ENCODE measurements at places on chromosomes 2 and 18.

- DNase-seq = no peak
Measured at GRCh38 chr2:241254904-241255351, 60.5 kb downstream of the HDLBP start.

DNA sequence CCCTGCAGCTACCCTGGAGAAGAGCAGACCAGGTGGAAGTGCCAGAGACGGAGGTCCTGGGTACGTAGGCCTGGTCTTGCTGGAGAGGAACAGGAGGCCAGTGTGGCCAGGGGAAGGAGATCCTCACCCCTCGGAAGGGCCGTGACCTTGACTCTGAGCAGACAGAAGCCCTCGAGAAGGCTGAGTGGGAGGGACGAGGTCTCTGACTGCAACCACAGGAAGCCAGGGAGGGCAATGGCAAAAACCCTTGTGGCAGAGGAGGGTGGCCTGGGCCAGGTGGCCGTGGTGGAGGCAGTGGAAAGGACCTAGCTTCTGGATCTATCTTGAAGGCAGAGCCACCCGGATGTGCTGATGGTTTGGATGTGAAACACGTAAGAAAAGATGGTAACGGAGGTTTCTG, 28.1 kb downstream of the THAP4 start:
- no peak for DNase-seq

- no peak for DNase-seq
Measured at GRCh38 chr2:163558251-163559021, 177.4 kb downstream of the FIGN start.

DNA sequence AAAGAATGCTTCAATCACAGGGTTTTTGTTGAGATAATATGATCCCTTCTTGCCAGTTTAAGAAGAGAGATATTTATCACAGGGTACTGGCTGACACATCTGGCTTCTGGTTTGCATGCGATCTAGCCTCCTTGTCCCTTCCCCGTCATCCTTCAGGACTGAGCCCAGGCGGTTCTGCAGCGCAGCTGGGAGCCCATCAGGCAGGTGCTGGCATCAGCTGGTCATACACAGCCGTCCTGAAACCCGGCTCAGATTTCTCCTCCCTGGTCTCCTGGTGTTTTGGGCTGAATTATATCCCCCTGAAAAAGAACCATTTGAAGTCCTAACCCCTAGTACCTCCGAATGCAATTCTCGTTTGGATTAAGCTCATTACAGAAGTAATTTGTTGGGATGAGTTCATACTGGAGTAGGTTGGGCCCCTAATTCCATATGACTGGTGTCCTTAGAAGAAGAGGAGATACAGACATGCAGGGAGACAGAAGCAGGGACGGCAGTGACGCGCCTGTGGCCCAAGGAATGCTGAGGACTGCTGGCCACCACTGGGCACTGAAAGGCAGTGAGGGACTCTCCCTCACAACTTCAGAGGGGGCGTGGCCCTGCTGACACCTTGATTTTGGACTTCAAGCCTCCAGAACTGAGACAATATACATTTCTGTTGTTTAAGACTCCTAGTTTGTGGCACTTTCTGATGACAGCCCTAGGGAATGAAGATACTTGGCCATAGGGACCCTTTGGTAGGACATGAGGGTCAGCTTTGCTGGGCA, 83.9 kb upstream of the ODC1 start:
- no peak for DNase-seq

DNA sequence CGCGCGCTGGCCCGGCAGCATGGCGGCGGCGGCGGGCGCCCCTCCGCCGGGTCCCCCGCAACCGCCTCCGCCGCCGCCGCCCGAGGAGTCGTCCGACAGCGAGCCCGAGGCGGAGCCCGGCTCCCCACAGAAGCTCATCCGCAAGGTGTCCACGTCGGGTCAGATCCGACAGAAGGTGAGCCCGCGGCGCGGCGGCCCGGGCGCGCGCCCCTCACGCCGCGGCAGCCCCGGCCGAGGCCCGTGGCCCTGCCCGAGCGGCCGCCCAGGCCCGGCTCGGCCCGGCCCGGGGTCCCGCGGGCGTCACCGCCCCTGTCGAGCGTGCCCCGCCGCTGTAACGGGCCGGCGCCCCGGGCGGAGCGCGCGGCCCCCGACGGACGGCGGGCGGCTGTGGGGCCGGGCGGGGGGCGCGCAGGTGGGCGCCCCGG, 218 bp downstream of the DGKD start:
- no peak for DNase-seq

DNA sequence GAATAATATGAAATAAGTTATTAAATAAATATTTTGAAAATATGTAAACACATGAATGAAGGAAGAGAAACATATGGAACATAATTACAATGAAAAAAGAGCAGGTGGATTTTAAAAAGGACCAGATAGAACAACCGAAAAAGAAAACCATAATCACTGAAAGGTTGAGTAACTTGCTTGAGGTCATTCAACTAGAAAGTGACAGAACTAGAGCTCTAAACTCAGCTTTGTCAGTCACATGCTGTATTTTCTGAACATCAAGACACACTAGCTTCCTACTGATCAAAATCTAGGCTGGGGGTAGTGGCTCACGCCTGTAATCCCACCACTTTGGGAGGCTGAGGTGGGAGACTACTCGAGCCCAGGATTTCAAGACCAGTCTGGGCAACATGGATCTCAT, 30.0 kb upstream of the ITGAV start:
- DNase-seq = no peak

DNA sequence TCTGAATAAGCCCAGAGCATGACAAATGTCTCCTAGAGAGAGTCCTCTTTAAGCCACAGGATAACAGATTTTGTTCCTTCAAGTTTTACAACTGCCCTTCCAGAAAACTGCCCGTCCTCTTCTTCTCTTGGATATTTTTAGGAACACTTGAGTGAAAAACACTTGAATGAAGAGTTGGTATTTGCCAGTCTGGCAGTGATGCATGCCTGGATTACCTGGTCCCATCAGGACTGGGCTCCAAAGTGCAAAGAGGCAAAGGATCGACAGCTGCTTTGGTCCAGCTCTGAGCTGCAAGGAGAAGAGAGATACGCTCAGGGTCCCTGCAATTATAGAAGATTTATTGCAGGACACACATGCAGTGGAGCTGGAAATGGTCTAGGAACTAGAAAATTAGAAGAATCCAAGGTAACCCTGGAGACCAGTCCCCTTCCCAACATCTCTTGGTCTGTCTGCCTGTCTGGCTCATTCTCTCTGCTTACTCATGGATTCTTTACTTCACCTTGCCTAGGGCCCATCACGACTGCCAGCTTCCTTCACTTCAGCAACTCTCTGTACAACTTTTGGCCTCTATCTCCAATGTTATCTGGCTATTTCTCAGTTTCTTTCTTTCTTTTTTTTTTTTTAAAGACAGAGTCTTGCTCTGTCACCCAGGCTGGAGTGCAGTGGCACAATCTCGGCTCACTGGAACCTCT, 112.1 kb upstream of the SIX2 start:
- DNase-seq = no peak

GRCh38 chr2:71783215-71783614, 329.9 kb downstream of the DYSF start:
- DNase-seq = no peak

DNA sequence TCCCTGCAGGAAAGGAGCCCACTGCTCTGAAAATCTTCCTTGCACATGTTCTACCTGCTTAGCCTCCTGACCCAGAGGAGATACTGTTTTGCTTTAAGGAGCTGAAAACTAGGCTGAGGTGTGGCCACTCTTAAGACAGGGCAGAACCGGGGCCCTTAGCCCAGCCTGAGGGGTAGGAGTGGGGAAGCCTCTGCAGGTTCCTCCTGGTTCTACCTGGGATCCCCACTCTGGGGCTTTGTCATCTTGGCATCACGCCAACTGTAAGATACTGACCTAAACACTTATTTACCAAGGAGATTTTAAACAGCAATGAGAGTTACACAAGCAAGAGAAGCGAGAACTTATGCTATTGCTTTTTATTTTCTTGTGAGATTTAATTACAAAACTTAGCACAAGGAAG, 86.9 kb downstream of the KCTD1 start:
- no peak for DNase-seq

GRCh38 chr2:225814554-225814953, 415.0 kb downstream of the NYAP2 start:
- DNase-seq = no peak

DNA sequence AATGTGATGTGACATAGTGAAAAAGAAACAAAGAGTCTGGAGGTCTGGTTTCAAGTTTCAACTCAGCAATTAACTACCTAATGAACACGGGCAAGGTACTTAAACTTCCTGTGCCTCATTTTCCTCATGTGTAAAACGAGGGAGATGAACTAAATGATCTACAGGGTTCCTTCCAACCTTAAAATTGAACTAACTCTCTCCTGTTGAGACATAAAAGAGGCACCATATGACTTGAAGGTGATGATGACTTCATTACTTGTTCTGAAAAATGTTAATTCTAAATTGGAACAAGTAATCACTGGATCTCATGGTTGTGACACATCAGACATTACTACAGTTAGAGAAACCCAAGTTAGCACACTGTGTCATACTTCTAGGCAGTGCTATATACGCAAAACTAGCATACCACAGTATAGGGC, 8.9 kb upstream of the REL start:
- no peak for DNase-seq

DNA sequence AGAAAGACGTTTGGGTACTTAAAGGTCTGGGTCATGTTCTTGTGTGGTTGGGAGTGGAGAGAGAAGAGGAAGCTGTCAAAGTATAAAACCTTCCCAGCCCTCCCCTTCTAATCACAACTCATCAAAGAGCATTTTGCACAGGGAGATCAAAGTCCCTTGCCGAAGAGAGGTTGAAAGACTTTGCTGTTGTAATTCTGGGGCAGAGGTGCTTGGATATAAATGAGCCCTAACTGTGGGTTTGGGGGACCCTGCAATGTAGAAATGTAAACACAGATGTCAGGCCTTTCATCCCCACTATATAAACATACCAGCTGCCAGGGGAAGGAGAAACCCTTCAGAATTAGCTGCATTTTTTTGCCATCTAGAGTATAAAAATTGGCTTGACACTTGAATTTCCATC, 182.1 kb downstream of the ETAA1 start:
- no peak for DNase-seq

- DNase-seq = no peak
Measured at GRCh38 chr2:226087505-226088365, 688.2 kb downstream of the NYAP2 start.

DNA sequence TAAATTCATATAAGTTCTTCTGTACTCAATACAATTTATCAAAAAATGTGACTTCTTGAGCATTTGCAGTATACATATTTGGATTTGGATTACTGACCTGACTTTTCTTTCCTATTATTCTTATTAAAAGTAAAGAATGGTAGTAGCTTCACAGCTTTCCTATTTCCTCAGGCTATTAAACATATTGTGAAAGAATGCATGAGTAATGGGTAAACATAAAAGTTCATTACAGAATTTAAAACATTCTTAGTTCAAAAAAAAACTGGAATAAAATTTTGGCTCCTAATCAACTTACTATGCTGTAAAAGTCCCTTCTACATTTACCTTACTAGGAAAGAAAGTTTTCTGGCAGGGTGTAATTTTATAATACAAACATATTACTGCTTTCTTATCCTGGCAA, 27.3 kb upstream of the C2orf66 start:
- DNase-seq = no peak

DNA sequence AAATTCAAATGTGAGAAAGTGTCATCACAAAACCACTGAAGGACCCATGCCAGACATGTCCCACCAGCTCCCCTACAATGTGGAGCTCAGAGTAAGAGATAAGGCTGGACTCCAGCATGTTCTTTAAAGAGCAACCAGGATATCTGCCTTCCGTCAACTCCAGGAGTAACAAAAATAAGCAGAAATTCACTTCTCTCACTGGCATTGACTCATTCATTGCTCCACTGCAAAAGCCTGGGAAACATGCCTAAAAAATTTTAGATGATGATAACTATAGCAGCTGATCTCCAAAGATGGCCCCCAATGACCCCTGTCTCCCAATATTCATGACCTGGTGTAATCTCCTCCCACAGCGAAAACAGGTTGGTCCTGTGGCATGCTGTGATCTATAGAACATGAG, 314.5 kb downstream of the NCKAP5 start:
- DNase-seq = no peak

GRCh38 chr2:68743531-68743930, 8.9 kb downstream of the ARHGAP25 start:
- DNase-seq = no peak

- no peak for DNase-seq
Measured at GRCh38 chr2:8548065-8548618, 133.7 kb upstream of the ID2 start.

DNA sequence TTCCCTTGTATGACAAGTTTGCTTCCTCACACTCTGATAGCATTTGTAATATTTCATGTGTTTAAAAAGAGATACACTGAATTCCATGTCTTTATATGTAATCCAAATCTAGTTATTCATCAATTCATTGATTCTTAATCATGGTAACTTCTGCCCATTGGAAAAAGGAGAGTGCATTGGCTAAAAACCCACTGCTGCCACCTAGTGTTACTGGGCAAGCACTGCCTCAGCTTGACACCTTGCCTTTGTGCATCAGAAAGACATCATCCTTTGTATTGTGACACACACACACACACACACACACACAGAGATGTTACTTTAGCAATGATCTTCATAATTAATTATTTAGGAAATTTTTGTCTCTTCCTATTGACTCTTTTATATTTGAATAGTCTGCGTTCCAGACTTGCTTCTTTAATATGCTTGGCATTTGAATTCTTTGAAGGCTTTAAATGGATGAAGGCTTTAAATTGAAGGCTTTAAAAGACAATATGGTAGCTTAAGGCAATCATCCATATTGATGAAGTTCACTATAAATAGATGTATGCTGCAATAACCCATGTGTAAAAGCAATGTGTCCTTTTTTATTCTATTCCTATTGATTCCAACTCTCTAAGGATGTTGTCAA, 414.2 kb upstream of the CHST9 start:
- no peak for DNase-seq

DNA sequence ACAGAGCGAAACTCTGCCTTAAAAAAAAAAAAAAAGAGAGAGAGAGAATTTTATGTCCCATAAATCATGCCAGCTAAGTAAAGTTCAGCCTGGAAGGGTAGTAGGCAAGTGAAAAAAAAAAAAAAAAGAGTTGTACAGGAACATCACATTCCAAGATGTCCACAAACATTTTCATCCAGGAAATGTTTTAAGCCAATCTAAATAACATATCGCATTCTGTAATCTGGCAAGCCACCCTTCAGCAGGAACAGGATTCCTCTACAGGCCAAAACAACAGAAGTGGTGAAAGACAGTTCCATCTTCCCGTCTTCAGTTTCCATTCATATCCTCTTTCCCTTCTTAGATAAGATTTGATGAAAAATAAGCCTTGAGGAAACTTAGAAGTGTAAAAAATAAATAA, 1108.1 kb upstream of the DDX18 start:
- no peak for DNase-seq

- no peak for DNase-seq
Measured at GRCh38 chr2:84459944-84460429, 907 bp upstream of the SUCLG1 start.

DNA sequence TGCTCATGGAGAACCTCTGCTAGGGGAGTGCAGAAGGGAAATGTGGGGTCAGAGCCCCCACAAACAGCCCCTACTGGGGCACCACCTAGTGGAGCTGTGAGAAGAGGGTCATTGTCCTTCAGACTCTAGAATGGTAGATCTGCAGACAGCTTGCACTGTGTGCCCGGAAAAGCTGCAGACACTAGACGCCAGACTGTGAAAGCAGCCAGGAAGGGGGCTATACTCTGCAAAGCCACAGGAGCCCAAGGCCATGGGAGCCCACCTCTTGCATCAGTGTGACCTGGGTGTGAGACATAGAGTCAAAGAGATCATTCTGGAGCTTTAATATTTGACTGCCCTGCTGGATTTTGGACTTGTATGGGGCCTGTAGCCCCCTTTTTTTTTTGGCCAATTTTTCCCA, 60.9 kb downstream of the RPE start:
- DNase-seq = no peak

- DNase-seq = no peak
Measured at GRCh38 chr18:72458271-72458670, 85.9 kb downstream of the CBLN2 start.

- DNase-seq = no peak
Measured at GRCh38 chr2:197857476-197858107, 53.2 kb downstream of the PLCL1 start.

Measured in activated T-helper 1 cell treated with Interleukin-2 at 50 U/mL for 16 hours (primary cell).